ENCODE measurements at places on chromosomes 16 and 17. TPM values are rescaled to one million over a fixed set of nuclear protein-coding genes. Genes with fewer than 3 reads are reported as not detected.

Gene CLEC18A
- total RNA-seq, result 0.10 TPM

Gene BAHCC1
- 0.43 TPM for total RNA-seq

Gene FAM20A
- total RNA-seq, result not detected

Gene B3GNT9
- 2.8 TPM for total RNA-seq

Gene PPP1R27
- not detected for total RNA-seq

Gene C16orf46
- total RNA-seq, result not detected

Gene PLA2G10
- not detected for total RNA-seq

DNA sequence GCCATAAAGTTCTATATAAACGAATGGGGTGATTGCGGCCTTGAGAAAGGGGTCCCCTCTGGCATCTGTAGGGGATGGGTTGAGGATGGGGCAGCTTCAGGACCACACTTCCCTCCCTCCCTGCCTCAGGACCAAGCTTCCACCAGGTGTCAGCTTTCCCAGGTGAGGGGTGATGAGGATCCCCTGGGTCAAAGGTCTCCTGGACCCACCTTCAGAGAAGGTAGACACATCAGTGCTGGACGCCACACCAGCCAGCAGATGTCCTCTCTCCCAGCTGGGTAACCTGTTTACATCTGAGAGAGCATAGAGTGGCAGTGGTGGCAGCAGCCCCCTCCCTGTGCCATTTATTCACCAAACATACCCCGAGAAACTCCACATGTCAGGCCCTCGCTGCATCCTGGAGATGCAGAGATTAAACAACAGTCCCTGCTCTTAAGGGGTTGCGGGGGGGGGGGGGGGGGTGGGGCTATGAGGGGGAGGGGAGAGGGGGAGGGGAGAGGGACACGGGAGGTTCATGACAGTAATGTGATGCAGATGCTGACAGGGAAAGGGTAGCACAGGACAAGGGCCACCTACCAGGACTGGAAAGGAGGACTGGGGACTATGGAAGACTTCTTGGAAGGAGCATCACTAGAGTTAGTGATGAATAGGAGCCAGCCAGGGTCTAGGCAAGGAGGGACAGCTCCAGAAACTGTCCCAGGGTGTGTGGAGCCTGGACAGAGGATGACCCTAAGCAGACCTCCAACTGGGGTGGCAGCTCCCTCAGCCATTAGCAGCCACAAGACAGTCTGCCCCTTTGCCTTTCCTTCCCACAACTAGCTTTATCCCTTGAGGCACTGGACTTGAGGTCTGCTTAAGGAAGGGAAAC lies 5.0 kb downstream of the PROCA1 start:
- no peak for DNase-seq

- no peak for DNase-seq
These were observed 27.1 kb downstream of the PPL start for GRCh38 chr16:4909825-4910224.

DNA sequence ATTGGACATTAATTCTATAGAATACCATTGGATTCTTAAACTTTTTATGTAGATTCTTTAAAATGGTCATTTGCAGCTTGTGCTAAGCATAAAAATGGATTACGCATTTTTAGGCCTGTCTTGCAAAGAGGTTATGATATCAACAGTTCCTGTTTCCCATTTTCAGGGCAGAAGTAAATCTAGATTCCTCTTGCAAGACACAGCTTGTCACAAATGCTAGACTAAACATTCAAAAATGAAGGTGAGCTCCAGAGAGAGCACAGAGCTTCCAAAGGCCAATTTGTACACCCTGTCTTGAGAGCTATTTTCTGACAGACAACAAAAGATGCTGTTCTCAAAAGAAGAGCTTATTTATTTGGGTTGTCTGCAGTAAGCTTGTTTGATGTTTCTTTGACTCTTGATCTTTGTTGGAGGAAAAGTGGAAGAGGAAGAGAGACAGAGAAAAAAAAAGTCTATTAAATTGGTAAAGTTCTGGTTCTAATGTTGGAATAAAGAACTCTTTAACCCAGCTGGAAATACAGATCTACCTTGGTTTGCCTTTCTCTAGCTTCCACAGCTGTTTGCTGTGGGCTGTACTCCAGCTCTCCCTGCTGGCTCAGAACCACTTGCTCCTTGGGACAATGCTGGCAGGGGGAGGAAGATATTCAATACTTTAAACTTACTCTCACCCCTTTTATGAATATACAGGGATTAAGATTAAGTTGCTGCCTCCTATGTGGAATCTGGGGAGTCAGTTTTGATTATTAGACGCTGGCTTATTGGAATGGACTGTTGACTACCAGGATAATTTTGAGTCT lies 651.8 kb downstream of the CDH11 start:
- no peak for DNase-seq

GRCh38 chr16:88503374-88503770 lies 50.3 kb downstream of the ZFPM1 start:
- DNase-seq, result peak; percentile 31

DNA sequence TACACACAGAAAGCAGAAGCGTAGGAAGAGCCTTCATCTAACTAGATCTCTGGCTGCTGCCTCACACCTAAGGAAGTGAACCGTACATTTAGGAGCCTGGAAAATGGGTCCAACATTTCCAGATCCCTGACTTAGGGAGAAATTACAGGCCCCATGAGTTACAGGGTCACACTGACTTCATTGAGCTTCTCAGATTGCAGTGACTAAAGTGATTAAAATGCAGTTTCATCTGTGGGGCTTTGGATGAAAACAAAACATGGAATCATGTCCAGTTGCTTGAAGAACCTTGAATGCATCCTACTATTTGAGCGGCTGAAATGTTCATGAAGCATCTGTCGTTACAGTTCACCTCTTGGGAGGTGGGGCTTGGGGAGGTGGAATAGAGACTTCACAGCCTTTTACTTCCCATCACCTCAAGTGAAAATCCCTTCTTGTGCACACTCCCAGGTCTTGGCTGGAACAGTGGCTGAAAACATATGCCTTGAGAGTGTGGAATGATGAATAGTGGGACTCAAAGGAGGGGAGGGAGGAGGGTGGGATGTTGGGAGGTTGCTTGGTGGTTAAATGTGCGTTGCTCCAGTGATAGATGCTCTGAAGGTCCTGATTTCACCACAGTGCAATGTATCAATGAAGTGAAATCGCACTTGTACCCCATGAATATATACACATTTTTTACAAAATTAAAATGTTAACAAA lies 19.7 kb downstream of the TEKT3 start:
- no peak for DNase-seq

All from HT1080 (cell line).